Activated T-helper 2 cell treated with anti-CD3 and anti-CD28 coated beads, Interferon-gamma antibody, Interleukin-2, Interleukin-4, amounts not matched to agents 10 μg/mL and 5 μg/mL and 100 μg/mL, durations not matched to agents 14 hours and 24 hours and 36 hours (primary cell): ENCODE measurements at places on chromosomes 7 and 10. TPM values are rescaled to one million over a fixed set of nuclear protein-coding genes. Genes with fewer than 3 reads are reported as not detected.

DNA sequence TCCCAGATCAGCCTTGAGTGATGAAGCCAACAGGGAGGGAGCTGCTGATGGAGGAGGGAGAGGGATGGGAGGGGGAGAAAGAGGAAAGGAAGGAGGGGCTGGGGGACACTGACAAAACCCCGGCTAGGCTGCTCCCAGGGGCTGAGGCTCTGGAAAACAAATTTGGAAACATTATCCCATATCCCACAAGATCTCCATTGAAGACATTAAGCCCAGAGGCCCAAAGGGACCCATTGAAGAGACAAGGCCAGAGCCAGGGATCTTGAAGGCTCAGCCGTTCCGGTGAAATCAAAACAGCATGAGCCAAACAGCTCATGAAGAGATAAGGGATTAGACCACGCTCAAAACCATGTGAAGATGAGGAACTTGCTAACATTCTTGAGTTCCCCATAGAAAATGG, 184.3 kb upstream of the ITGB1 start:
- no peaks in the 10 kb centered on the region for H3K27me3 ChIP-seq
- H3K36me3 ChIP-seq, result no peaks in the 10 kb centered on the region
- H3K4me3 ChIP-seq, result no peak overlapping the region
- H3K4me1 ChIP-seq, result peaks cover 50% of the 10 kb centered on the region

GRCh38 chr7:1819259-1819841, 149.3 kb downstream of the ELFN1 start:
- no peaks in the 10 kb centered on the region for H3K36me3 ChIP-seq
- no peak for DNase-seq
- H3K27ac ChIP-seq, result no peak overlapping the region
- peaks cover 11% of the 10 kb centered on the region for H3K27me3 ChIP-seq
- peaks cover 8% of the 10 kb centered on the region for H3K4me1 ChIP-seq

DNA sequence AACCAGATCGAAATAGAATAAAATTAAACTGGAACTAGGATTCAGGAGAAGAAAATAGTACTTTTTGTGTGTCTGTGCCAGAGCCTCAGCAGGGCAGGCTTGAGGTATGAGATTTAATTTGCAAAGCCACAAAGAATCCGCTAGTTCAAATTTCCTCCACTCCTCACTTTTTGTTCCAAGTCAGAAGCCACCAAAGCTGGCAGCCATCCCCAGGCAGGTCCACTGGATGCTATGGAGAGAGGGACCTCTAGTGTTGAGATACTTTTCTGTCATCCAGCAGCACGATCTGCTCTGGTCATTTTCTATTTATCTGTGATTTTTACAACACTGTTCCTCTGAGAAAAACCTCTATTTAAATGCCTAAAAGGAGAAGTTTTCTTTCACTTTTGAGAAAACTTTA, 147.9 kb upstream of the FRMD4A start:
- H3K4me3 ChIP-seq, result no peak overlapping the region
- peaks cover 33% of the 10 kb centered on the region for H3K27me3 ChIP-seq
- DNase-seq, result no peak

- no peak for DNase-seq
- no peak overlapping the region for H3K4me3 ChIP-seq
- no peak overlapping the region for H3K27ac ChIP-seq
- H3K4me1 ChIP-seq, result no peaks in the 10 kb centered on the region
Observed at GRCh38 chr7:51040787-51041186, 258.1 kb upstream of the GRB10 start.

DNA sequence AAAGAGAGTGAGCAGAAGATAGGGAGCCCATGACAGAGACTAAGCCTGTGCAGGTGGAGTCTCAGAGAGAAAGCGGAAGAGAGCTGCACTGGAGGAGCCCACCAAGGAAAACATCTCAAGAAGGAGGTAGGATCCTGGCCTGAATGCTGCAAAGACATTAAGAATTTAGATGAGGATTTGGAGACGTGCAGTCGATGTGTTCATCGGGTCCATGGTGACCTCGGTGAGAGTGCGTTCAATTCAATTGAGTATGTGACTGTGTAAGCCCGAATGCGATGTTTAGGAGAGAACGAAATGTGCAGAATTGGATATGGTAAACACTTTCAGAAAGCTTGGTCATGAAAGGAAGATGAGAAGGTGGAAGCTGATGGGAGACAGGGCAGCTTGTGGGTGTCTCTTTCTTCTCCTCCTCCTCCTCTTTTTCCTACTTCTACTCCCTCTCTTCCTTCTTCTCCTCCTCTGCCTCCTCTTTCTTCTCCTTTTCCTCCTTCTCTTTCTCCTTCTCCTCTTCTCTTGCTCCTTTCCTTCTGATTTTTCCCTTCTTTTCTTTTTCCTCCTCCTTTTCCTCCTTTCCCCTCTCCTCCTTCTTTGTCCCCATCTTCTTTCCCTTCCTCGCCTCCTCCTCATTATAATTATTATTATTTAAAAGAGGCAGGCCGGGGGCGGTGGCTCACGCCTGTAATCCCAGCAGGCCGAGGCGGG, 276.0 kb downstream of the RPS24 start:
- H3K4me1 ChIP-seq, result no peaks in the 10 kb centered on the region
- H3K36me3 ChIP-seq, result no peaks in the 10 kb centered on the region
- no peak overlapping the region for H3K27ac ChIP-seq
- peaks cover 27% of the 10 kb centered on the region for H3K27me3 ChIP-seq

PCLO gene
- not detected in 2 replicates for total RNA-seq

OPN4 gene
- not detected in 2 replicates for total RNA-seq

TIMM23B gene
- 23.5 and 24.4 TPM in 2 replicates for total RNA-seq

PIP gene
- total RNA-seq, result not detected in 2 replicates
